ENCODE measurements at places on chromosomes 5 and 9.

GRCh38 chr5:152472083-152472482, 67.0 kb upstream of the NMUR2 start:
- no peak for DNase-seq

DNA sequence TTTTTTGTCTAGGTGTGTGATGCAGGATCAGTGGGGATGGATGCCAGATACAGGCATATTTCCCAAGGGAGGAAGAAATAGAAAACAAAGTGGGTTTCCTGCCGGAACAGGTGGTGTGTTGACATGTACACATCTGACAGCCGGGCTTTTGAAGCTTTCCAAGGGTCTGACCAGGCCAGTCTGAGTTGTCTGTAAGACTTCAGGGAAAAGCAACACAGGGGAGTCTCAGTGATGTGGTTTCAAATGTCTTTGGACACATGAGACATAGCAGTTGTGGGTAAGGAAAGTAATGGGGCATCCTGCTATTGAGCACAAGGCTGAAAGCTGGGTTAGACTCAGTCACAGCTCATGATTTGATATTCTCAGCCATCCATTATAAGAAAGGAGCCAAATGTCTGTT, 274.9 kb downstream of the PIK3R1 start:
- no peak for DNase-seq

- no peak for DNase-seq
Observed at GRCh38 chr9:16460696-16461095, 409.8 kb downstream of the BNC2 start.

GRCh38 chr9:135045928-135046738, 41.3 kb upstream of the OLFM1 start:
- no peak for DNase-seq

- no peak for DNase-seq
Observed at GRCh38 chr5:155125551-155126095, 112.1 kb downstream of the KIF4B start.

DNA sequence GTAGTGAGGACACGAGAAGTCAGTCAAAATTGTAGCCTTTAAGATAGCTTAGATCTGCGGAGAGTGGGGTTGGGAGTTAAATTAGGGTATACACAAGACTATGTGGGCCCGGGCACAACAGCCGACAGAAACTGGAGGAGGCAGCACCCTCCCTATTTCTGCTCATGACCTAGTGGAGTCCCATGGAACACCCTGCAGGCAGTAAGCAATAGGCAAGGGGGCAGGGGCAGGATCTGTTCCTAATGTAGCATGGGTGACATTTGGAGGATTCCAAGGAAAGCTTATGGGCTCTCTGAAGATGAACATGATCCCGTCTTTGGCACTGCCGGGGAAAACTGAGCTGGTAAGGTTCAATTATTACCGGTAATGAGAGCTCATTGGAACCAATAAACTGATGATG, 67.0 kb downstream of the FEM1C start:
- DNase-seq, result no peak
